ENCODE measurements at places on chromosomes 2 and 18.
A peak's percentile ranks its signal among the peaks of the same experiment; 100 is the strongest.

GRCh38 chr2:161481619-161482018, 65.5 kb downstream of the TBR1 start:
- DNase-seq = no peak

GRCh38 chr18:24209558-24209957, 70.7 kb downstream of the CABYR start:
- DNase-seq = no peak

DNA sequence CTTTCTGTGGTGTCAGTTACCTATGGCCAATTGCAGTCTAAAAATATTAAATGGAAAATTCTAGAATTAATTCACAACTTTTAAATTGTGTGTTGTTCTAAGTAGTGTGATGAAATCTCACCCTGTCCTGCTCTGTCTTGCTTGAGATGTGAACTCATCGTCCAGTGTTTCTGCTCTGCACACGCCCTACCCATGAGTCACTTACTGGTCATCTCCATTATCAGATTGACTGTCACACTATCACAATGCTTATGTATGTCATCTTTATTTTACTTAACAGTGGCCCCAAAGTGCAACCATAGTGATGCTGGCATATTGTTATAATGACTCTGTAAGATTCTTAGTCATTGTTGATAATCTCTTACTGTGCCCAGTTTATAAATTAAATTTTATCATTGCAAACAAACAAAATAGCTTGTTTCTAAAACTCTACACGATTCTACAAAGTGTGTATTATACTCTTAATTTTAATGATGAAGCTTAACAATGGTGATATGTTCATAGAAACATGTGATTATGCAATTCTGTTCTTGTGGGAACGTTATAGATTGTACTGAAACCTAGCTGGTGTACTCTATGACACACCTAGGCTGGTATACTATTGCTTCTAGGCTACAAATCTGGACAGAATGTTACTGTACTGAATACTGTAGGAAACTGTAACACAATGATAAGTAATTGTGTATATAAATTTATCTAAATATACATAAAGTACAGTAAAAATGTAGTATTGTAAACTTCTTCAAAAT, 1086.8 kb upstream of the PIK3C3 start:
- no peak for DNase-seq

GRCh38 chr2:104872866-104873688, 19.2 kb downstream of the POU3F3 start:
- peak; percentile 87 for DNase-seq

DNA sequence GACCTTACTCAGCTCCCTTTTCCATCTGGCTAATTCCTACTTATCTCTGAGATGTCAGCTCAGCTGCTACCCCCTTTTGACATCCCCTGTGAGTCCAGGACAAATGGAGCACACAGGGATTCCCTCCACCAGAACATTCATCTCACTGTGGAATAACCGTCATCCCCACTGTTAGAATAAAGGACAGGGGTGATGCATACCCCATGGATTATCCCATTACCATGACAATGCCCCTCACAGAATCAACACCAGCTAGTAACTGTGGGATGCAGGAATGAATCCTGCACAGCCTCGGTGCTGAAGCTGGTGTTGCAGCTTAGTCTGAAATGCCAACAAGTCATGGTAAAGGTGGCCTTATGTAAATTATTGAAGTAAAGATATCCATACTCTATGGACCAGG, 624.8 kb upstream of the RAB6C start:
- DNase-seq = no peak

GRCh38 chr2:48601349-48601748, 16.3 kb upstream of the GTF2A1L start:
- peak; percentile 60 for DNase-seq

DNA sequence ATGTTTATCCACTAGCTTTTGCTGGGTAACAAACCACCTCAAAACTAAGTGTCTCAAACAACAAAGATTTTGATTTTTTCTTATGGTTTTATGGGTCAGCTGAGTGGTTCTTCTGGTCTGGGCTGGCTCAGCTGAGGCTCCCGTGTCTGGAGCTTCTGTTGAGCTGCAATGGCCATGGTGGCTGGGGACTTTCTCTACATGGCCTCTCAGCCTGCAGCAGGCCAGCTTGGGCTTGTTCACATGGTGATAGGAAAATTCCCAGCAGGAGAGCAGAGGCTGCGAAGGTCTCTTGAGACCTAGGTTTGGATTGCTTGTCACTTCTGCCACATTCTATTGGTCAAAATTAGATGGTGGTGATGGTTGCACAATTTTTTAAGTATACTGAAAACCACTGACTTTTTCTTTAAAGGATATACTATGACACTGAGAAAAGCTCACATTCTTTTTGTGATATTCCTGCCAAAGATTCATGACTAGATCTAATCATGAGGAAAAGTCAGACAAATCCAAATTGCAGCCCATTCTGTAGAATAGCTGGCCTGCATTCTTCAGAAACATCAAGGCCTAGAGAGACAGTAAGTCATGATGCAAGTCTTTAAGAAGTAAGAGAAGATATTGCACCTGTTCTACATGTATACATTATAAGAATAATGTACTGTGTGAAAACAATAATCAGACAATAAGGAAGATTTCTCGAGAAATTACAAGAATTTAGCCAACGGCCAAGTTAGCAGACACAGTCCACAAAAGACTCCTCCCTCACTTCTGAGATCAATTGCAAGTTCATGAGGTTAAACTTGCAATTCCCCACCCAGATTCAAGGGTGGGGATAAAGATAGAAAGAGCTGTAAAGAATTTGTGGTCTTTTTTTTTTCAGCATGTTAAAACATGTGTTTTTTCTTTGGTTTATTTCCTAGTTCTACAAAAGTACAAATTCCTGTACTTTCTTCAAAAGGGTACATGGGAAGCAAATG, 35.0 kb upstream of the IL1R2 start:
- DNase-seq = no peak

- no peak for DNase-seq
Measured at GRCh38 chr2:126275098-126275497, 380.9 kb upstream of the GYPC start.

- no peak for DNase-seq
Measured at GRCh38 chr2:45131587-45131986, 122.3 kb upstream of the SIX2 start.

GRCh38 chr2:70828914-70829824, 6.4 kb downstream of the CD207 start:
- DNase-seq = no peak

GRCh38 chr2:182929972-182930371, 63.5 kb upstream of the FRZB start:
- no peak for DNase-seq

GRCh38 chr2:217162533-217162932, 302.7 kb upstream of the TNP1 start:
- DNase-seq = peak; percentile 83

DNA sequence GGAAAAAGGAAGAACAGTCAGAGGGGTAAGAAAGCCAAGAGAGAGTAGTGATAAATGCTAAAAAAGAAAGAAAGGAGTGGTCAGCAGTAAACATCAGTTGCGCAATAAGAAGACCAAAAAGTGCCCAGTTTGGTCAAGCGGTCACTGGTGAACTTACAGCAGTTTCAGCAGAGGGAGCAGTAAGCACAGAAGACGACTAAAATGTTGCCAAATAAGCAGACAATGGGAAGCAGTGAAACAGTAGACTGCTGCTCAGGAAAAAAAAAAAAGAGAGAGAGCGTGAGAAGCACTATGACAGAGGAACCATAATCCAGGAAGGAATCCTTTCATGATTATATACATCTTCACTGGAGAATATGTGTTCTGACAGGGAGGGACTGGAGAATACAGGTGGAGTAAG, 45.8 kb downstream of the DNAJC10 start:
- no peak for DNase-seq

- DNase-seq = no peak
Measured at GRCh38 chr2:44397447-44398175, 35.9 kb downstream of the CAMKMT start.

- peak; percentile 62 for DNase-seq
Measured at GRCh38 chr2:37653805-37654378, 17.6 kb downstream of the CDC42EP3 start.

DNA sequence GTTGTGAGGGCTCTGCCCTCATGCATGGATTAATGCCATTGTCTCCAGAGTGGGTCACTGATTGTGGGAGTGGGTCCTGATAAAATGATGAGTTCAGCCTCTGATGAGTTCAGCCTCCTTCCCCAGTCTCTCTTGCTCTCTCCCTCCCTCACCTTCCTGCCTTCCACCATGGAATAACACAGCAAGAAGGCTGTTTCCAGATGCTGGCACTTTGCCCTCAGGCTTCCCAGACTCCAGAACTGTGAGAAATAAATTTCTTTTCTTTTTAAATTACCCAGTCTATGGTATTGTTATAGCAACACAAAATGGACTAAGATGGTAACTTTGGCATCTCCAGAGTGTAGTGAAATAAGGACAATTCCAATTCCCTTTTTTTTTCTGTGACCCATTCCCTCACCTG, 47.1 kb upstream of the MAP4K3 start:
- DNase-seq = no peak

GRCh38 chr2:144603334-144603733, 83.4 kb upstream of the ZEB2 start:
- DNase-seq = no peak

- DNase-seq = no peak
Measured at GRCh38 chr18:28095041-28095440, 81.9 kb downstream of the CDH2 start.

DNA sequence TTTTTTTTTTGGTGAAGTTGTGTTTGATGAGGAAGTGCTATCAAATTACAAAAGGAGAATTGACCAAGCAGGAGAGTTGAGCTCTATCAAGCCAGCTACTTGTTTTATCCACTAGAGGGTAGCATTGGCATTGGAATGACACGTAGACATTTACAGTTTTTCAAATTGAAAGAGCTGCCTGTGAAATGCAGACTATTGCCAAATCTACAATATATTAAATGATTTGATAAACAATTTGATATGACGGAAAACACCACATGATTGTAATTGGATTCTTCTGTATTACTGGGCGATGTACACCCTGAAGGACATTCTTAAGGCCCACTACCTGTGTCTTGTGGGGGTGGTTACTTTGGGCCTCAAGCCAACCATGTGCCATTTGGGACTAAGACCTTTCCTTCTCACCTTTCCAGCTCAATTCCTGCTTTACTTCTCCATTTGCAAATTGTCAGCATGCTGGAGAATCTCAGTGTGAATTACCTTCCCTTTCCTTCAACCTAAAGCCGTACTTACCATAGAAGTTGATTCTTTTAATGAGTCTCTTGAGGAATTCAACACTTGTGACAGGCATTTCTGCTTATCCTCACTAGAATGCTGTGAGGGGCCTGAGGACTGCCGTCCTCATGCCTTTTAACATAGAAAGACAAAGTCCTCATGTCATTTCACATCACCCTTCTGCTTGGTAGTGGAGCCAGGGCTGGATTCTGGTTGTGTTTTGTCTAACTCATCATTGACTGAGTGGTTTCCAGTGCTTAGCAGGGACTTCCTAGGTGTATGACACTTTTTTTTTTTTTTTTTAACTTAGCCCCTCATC, 134.8 kb upstream of the THUMPD2 start:
- DNase-seq = peak; percentile 78

- no peak for DNase-seq
Measured at GRCh38 chr2:232417489-232417888, 10.8 kb downstream of the ALPG start.

GRCh38 chr18:9915291-9916076, 1.7 kb downstream of the VAPA start:
- no peak for DNase-seq

GRCh38 chr2:60706021-60706420, 50.0 kb upstream of the PAPOLG start:
- no peak for DNase-seq

DNA sequence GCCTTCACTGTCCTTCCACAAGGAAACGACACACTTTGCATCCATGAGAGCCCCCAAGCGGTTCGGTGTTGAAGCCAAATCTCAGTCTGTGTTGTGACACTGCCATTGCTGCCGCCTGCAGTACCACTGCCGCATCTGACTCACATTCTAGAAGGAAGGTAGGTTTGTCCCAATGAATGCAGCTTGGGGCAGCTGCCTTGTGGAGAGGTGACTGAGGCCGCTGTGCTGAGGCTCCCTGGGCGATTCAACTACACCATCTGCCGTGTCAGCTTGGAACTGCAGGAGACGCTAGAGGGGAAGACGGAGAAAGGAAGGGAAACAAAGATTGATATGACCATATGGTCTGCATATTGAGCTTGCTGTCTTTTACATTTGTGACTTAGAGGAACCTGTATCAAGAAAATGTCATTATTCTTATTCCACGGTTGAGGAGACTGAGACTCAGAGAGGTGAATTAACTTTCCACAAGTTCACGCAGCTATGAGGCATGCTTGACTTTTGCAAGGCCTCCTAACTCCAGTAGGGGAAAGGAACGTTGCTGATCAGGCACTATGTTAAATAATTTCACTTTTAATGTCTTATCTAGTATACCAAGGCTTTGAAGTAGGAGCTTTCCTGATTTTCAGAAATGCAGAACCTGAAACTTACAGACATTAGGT, 43.5 kb upstream of the LMAN1 start:
- peak; percentile 92 for DNase-seq

GRCh38 chr2:194464964-194465638, 1191.9 kb upstream of the SLC39A10 start:
- peak; percentile 68 for DNase-seq

DNA sequence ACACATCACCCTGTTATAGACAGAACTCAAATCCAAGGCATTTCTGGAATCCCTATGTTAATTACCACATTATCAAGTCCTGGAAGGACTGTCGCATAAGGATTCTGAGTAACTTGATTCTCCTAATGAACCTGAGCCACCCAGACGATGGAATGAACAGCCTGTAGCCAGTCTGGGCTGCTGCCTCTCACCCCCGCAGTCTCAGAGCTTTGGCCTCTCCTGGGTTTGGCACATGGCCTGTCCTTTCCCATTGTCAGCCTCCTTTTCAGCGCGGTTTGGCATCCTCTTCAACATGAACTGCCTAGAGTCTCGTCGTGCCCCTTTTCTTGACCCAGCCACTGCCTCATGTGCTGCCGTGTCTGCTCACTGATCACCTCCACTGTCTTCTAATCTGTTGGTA, 147.6 kb downstream of the SLC8A1 start:
- no peak for DNase-seq

DNA sequence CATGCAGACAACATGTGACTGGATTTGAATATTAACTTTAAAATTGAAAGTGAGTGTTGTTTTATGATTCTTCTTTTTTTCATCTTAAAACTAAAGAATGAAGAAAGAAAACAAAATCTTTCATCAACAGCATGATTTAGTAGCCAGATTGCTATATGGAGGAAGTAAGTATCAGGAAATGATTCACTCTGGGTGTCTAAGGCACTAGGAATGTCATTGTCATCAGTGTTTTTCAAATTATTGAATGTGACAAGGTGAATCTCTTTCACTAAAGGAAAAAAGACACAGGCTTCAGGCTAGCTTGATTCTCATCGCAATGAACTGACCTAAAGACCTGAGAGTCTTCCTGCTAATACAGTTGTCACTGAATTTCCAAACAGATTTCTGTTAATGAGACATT, 430.1 kb downstream of the FBXO15 start:
- DNase-seq = no peak

DNA sequence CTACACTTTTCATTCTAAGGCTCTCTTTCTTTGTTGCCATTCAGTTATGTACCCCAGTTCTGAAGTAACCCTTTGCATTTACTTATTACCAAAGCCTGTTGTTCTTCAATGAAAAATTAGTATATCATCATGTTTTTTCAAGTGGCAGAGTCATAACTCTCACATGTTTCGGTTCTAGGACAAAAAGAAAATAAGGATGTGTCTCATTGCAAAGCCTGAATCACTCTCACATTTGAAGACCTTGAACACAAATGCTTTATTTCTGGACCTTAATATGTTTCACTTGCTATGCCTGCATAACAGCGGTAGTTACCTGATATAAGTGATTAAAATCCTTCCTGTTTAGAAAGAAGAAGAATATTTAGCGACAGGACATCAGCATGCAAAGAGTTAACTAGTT, 49.1 kb downstream of the ZEB2 start:
- no peak for DNase-seq

Data from activated CD4-positive, alpha-beta T cell treated with anti-CD3 and anti-CD28 coated beads, Interleukin-2, amount 10 ng/mL, durations not matched to agents 24 days and 14 days (primary cell).